Left hindlimb (tissue), 1 donor: ENCODE measurements at places on chromosomes 2 and 18.

DNA sequence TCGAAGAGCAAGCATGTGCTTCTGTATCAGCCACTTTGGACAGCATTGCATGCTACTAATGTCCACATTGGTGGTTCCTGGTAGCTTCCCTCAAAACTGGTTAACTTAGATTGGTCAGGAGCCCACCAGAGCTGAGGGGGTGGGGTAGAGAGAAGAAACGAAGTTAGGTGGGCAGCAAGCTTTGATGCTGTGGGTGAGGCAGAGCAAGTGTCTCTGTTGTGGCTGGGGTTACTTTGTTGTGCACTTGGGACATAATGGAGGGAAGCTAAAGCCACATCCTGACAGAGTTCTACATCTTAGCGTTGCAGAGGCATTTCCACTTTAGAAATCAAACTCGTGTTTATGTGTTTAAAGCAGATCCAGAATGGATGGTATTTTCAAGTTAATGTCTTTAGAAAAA, 82.7 kb downstream of the FAM168B start:
- DNase-seq: no peak

- no peak for DNase-seq
These were observed 516.3 kb downstream of the NRXN1 start for GRCh38 chr2:50515638-50516037.

GRCh38 chr2:88697370-88698026, 6.0 kb downstream of the RPIA start:
- no peak for DNase-seq

GRCh38 chr2:205717999-205718398, 35.7 kb downstream of the NRP2 start:
- DNase-seq: no peak

DNA sequence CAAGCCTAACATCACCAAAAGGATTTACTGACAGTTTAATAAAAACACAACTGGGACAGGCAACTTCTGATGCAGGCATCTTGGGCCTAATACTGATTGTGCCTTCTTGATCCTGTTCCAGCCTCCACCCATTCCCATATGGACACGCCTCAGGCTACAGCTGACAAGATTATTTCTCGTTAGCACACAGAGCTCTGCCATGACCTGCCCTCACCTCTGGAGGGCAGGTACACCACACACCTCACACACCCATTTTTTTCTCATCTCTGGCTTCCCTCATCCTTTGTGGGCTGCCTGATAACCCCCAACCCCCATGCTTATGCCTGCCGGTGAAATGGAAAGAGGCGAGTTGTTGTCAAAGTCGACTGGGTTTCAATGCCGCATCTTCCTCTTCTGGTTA, 147.0 kb downstream of the ANTXR1 start:
- DNase-seq: no peak

DNA sequence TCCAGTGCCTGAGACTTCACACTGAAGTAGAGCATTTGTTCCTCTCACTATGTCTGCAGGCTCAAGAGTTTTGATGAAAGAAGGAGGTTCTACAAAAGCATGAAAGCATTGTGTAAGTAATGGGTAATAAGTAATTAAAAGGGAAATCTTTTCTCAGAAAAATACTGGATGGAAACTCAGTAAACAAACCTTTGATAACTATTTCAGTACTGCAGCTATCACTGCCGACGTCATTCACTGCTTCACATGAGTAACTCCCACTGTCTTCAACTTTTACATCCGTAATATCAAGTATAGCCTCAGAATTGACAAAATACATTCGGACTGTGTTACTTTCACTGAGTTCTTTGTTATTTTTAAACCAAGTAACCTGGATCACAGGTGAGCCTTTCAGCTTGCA, 72.7 kb downstream of the TTN start:
- no peak for DNase-seq

DNA sequence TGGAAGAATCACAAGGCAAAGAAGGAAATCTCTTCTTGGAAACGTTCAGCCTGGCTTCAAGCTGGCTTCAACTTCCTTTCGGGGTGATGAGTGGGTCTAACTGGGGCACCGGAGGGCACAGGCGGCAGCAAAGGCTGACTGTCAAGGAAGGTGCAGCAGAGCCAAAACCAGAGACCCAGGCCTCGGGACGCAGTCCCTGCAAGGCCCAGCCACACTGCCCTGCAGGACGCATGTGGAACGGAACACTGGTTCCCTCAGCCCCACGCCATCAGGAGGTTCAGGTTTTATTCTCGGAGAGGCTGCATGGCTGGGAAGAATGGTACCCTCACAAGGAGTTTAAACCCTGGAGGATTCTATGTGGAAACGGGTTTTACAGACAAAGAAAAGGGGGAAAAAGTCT, 165.5 kb downstream of the HDAC4 start:
- DNase-seq: no peak

DNA sequence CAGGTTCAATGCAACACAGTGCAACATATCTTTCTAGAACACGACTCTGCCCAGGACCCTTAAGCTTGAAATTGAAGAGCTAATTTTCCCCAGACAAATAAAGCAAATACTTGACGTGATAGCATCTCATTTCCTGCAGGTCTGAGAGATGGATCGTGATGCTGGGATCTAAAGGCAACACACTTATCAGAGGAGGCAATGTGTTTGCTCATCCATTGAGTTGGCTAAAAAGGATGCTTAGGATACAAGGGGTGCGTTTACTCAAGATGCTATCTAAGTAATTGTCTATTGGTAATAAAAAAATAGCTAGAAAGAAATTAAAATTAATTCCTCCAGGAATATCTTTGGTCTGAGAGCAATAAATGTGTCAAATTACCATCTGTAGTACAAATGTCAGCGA, 129.0 kb downstream of the SOCS6 start:
- no peak for DNase-seq

DNA sequence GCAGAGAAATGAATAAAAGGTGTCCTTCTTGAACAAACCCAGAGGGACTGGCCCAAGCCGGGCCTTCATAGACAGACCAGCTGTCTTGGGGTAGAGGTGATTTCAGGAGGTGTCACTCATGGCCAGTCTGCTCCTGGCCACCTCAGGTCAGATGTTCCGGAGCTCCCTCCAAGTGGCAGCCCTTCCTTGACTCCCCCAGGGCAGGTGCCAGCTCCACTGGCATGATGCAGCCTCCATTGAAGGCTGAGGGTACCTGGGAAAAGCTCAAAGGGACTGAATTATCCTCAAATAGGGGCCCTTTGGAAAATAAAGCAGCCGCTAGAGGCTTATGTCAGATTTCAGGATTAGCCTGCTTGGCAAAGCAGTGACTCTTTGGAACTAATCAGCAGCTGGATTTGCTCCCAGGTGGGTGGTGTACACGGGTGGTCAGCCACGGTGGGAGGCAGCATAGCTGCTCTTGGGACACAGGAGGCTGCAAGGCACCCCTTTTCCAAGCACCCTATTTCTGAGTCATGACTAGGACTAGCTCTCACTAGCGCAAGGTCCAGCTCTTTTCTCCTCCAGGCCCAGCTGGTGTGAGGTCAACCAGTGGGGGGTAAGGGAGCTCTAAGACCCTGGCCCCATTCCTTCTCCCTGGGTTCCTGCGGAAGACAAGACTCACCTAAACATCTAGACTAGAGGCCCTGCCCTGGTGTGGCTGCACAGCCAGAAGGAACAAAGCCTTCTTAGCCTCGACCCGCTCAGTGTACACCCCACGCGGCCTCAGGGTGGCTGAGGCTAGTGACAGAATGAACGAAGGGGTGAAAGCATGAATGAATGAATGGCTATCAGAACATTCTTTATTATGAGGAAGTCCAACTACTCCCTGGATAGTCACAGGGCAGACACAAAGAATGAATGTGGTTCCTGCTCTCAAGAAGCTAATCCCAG, 29.3 kb downstream of the HS1BP3 start:
- peak; percentile 8 for DNase-seq

DNA sequence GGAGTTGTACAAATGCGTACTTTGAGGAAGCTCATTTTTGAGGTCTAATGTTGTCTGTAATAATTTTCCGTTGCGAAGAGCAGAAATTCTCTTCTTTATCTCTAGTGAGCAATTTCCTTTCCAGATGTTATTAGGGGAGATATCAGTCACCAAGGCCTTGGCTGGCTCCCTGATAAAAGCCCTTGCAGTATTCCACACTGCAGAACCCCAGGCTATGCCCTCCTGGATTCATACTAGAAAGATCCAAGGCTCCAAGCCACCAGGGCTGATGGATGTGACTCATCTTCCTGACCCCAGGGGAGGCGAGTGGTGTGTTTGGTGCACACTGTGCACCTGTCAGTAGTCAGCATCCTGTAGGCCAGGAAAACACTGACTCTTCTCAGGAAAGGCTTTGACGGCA, 34.7 kb downstream of the INO80C start:
- no peak for DNase-seq

- no peak for DNase-seq
These were observed 302.9 kb upstream of the ERBB4 start for GRCh38 chr2:212841460-212841859.

GRCh38 chr18:25239151-25239550, 112.8 kb downstream of the ZNF521 start:
- DNase-seq: no peak

- DNase-seq: no peak
These were observed 41.6 kb upstream of the TFCP2L1 start for GRCh38 chr2:121326628-121327027.

GRCh38 chr2:176566496-176566895, 297.3 kb downstream of the MTX2 start:
- DNase-seq: no peak

DNA sequence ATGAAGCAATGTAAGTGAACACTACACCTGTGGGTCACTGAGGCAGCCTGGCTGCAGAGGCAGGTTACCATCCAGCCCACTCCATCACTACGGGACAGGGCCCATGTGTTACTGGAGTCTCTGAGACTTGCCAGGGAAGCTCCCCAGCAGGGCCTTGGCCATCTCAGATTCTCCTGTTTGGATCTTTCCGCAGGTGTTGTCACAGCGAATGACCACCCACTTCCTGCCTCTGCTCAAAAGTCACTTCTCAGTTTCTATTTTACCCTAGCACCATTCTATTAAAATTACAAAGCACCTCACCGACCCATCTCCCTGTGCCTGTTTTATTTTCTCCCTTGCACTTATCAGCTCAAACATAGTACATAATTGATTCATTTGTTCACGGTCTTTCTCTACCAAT, 34.5 kb upstream of the L3MBTL4 start:
- no peak for DNase-seq

GRCh38 chr2:69227716-69228115, 159.3 kb downstream of the GFPT1 start:
- no peak for DNase-seq

- peak; percentile 81 for DNase-seq
These were observed 847 bp downstream of the HOXD8 start for GRCh38 chr2:176130147-176130956.

- peak; percentile 3 for DNase-seq
These were observed 3.9 kb downstream of the KCNG2 start for GRCh38 chr18:79801641-79802040.

DNA sequence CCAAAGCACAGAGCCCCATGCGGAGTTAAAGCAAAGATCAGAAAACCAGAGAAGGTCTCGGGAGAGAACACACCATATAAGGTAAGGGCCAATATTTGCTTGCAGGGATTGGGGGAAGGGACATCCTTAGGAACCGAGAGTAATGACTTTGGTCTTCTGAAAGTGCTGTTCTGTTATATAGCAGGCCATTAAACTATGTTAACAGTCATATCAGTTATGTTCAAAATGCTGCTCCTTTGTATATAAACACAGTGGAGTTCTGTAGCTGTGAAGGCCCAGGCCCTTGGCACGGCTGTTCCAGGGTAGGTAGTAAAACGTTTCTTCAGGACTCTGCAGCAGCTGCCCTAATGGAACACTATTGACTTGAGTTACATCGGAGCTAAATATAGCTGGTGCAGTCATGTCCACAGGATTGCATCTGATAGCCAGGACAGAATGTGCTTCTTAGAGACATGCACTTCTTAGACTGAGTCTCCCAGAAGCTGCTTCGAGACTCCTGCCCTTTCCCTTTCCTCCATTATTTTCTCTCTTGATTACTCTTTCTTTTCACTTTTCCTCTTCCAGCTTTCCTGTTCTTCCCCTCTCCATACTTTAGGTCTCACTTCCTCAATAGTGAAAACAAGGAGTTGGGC, 122.4 kb downstream of the SETBP1 start:
- no peak for DNase-seq

- DNase-seq: no peak
These were observed 113.1 kb upstream of the XIRP2 start for GRCh38 chr2:166775176-166775575.

DNA sequence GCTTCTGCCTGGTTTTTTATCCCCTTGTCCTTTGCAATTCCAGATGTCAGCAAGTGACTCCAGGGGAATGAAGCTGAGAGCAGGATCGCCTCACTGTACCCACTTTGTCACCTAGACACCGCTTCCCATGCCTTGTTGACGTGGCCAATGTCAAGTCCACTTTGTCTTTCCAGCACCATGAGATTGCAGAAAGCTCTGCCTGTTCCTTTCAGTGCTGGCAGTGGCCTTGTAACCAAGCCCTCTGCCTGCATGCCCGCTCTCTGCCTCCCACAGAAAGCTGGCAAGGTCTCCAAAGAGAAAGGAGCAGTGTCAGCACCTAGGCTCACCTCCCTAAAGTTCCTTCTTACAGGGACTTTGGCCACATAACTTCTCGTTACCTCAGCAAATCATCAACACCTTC, 282.2 kb upstream of the ST6GAL2 start:
- no peak for DNase-seq

GRCh38 chr2:180604077-180604476, 376.3 kb upstream of the UBE2E3 start:
- no peak for DNase-seq

- DNase-seq: no peak
These were observed 94.7 kb downstream of the DOK6 start for GRCh38 chr18:69495338-69495737.

DNA sequence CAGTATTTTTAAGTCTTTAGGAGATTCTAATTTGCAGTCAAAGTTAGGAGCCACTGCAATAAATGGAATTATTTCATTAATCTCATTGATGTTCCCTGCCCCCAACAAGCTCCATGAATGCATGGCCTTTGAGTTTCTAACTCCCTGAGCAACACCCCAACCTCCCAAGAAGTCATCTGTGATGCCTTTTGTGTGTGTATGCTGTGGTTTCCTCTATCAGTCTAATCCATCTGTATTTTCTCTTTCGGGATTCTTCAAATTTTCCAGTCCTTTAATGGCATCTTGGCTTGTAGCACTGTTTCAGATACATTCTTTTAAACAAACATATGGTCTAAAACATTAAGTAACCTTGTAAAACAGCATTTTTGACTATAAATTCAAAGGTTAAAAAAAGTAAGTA, 16.8 kb downstream of the SERPINB10 start:
- DNase-seq: no peak

GRCh38 chr2:61179701-61180639, 18.0 kb downstream of the C2orf74 start:
- peak; percentile 63 for DNase-seq

GRCh38 chr2:29417630-29418029, 302.4 kb downstream of the CLIP4 start:
- DNase-seq: no peak

- DNase-seq: no peak
These were observed 40.2 kb upstream of the ZNF521 start for GRCh38 chr18:25392192-25392591.

- DNase-seq: no peak
These were observed 131.2 kb downstream of the WDSUB1 start for GRCh38 chr2:159155320-159155719.

DNA sequence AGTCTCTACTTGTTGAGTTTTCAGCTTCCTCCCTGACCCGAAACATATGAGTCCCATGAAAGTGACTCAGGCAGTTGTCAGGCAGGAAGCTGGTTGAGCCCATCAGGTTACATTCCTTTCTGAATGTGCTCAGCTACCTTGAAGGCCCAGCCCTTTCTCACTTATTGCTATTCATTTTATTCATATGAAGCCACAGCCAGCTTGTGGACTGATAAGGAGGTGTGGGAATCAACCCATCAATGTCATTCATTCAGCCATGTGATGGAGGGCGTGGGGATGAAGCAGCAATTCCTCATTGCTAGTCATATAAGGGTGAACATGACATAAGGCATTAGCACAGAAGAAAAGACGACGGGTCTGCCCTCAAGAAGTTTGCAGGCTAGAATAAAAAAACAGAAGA, 5.3 kb upstream of the VPS4B start:
- DNase-seq: no peak
